ENCODE measurements at places on chromosomes 6 and 20. TPM values are rescaled to one million over a fixed set of nuclear protein-coding genes. Genes with fewer than 3 reads are reported as not detected.

DNA sequence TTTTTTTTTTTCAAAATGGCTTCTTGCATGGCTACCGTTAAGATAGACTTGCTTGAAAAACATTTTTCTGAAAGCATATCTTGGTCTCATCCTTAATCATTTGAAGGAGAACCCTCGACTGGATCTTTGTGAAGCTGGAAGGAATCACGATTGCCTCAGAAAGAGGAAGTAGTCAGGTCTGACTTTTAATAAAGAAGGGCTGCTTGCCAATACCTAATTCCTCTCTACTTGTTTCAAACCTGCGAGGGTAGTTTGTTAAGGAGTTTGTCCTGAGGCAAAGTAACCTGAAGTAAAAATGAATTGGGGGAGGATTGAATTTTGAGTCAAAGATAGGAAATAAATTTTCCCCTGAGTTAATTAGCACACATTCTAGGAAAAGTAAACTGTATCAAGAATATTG lies 288.1 kb upstream of the MAP3K7 start:
- DNase-seq: no peak

- no peak for DNase-seq
Observed at GRCh38 chr20:5848711-5849505, 98.7 kb downstream of the SHLD1 start.

CLIC5 gene
- 47.2 TPM for total RNA-seq

- DNase-seq: peak; percentile 56
Observed at GRCh38 chr6:151014404-151015100, 149.1 kb downstream of the MTHFD1L start.

RPP40 gene
- 10.7 TPM for total RNA-seq

DNA sequence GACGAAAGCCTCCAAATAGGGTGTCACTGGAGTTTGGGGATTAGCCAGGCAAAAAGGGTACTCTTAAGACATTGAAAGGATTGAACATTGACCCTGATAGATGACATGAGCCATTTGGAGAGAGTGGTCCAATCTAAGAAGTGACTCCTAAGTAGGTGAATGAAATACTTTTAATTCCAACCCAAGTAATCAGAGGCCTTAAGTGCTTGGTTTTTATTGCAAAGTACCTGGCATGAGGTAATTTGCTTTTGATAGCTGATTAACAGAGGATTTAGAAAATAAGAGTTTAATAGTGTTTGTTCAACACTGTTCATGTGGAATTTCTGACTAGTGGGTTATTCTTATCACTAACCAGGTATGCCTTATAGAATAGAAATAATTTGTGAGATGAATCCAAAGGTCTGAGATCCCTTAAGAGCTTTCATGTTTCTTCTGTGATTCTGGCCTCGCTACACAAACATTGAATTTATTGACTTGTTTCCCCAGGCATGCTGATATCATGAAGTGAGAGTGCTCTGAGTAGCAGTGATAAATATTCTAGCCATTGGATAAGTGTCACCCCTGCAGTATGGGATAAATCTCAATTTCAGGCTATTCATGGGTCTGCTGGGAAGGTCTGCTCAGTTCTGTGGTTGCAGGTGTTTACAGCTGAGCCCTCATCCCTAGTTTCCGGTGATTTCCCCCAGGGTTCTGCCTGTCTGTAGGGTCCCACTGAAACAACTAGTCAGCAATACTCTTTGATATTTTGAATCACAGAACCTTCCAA lies 6.5 kb downstream of the NCOA7 start:
- no peak for DNase-seq
